ENCODE measurements at places on chromosomes 5 and 9. TPM values are rescaled to one million over a fixed set of nuclear protein-coding genes. Genes with fewer than 3 reads are reported as not detected.

Gene CDC37L1
- total RNA-seq: 29.9 TPM

Gene BNC2
- 18.9 TPM for total RNA-seq

Gene CCDC187
- under 0.01 TPM for total RNA-seq

Gene SPATA31C1
- total RNA-seq: not detected

Gene PHF2
- total RNA-seq: 10.0 TPM

Gene GPR151
- not detected for total RNA-seq

Gene CCNJL
- total RNA-seq: 0.85 TPM

Gene PCDHB15
- 0.38 TPM for total RNA-seq

Gene FEM1C
- 26.2 TPM for total RNA-seq

Gene PTGDS
- 1.7 TPM for total RNA-seq

Gene HAVCR1
- 0.56 TPM for total RNA-seq

Gene SMIM15
- total RNA-seq: 84.2 TPM

Gene FAM163B
- under 0.01 TPM for total RNA-seq

Gene TAF11L5
- not detected for total RNA-seq

Gene ADAMTSL2
- 1.2 TPM for total RNA-seq

Gene BTNL9
- not detected for total RNA-seq

Gene PRDM9
- not detected for total RNA-seq

Gene ZCCHC9
- total RNA-seq: 35.8 TPM

Gene MARCOL
- total RNA-seq: not detected

Gene MTAP
- total RNA-seq: 33.5 TPM

Gene AFAP1L1
- total RNA-seq: 9.6 TPM

Gene ABITRAM
- 5.8 TPM for total RNA-seq

Gene LHX3
- total RNA-seq: not detected

Gene CACFD1
- total RNA-seq: 2.7 TPM

Gene CCDC183
- total RNA-seq: under 0.01 TPM

Gene C5orf34
- total RNA-seq: 2.8 TPM

Gene SEMA6A
- 0.28 TPM for total RNA-seq

Gene SLC27A6
- not detected for total RNA-seq

Gene DIPK1B
- total RNA-seq: 12.1 TPM

Gene SLCO6A1
- total RNA-seq: not detected

Gene FCN2
- not detected for total RNA-seq

Gene CDC25C
- total RNA-seq: 1.1 TPM

Gene NANS
- 64.0 TPM for total RNA-seq

Gene ANKDD1B
- 0.19 TPM for total RNA-seq

All from regular cardiac myocyte (primary cell).